Activated gamma-delta T cell (primary cell): ENCODE measurements at places on chromosomes 1 and 21.

GRCh38 chr1:210702506-210702905, 373.8 kb downstream of the HHAT start:
- no peak for DNase-seq

GRCh38 chr1:22500471-22500870, 48.8 kb downstream of the ZBTB40 start:
- no peak for DNase-seq

DNA sequence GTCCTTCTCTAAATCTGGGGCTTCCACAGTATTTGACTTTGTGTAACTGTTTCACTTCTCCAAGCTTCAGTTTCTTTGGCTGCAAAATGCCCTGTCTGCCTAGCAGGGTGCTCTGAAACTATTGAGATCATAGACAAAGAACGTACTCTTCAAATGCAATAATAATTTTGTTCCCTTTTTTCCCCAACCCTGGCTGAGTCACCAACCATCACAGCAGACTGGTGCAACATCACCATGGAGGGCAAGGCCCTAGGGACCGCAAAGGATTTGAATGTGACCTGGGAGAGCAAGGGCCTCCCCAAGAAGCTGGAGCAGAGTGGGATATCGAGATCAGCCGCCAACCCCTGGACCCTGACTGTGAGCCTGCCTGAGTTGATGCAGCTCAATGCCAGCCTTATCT, 115.0 kb downstream of the FCRL5 start:
- no peak for DNase-seq

DNA sequence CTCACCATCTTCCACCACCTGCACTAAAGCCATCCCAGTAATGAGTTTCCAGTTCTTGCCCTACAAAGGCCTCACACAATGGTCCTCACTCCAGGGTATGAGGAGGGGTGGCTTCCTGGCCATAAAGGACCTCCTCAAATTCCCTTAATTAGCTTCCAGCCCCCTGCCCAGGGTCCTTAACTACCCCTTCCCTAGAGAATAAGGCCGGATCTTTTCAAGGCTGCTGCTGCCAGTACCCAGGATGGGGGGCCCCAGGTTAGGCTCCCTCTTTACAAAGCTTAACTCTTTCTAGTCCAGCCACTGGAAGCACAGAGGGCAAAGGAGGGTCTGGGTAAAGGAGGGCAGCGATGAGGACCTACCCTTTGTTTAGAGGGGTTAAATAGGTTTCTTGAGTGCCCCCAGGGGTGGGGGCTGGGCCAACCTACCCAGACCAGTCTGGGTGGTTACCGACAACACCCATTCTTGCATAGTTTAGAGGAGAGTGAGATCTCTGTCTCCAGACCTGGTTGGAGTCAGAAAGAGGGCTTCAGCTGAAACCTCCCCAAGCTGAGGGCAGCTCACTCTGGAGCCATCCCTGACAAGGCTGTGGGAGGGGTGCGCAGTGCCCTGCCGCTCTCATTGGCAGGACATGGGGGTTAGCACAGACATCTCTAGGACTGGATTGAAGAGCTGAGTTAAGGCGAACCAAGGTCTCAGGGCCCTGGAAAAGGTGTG, 7.1 kb downstream of the BLACAT1 start:
- DNase-seq, result no peak

- DNase-seq, result no peak
Measured at GRCh38 chr1:25564777-25565574, 21.6 kb downstream of the LDLRAP1 start.

- DNase-seq, result no peak
Measured at GRCh38 chr1:199837321-199837720, 190.2 kb upstream of the NR5A2 start.

GRCh38 chr1:36349241-36349671, 25.8 kb upstream of the EVA1B start:
- no peak for DNase-seq

GRCh38 chr1:202348005-202348508, 442 bp upstream of the PPP1R12B start:
- no peak for DNase-seq

DNA sequence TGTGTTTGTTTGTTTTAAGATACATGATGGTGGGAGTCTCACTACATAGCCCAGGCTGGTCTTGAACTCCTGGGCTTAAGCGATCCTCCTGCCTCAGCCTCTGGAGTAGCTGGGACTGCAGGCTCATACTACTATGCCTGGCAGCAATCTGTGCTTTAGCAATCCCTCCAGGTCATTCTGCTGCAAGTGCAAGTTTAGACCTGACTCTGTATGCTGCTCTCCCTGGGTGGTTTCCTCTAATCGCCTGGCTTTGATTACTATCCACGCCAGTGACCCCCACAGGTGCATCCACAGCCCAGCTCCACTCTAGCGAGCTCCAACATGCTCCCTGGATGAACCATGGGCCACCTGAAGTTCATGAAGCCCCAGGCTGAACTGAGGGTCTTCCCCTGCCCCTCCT, 15.5 kb upstream of the PABPC4 start:
- DNase-seq, result no peak

DNA sequence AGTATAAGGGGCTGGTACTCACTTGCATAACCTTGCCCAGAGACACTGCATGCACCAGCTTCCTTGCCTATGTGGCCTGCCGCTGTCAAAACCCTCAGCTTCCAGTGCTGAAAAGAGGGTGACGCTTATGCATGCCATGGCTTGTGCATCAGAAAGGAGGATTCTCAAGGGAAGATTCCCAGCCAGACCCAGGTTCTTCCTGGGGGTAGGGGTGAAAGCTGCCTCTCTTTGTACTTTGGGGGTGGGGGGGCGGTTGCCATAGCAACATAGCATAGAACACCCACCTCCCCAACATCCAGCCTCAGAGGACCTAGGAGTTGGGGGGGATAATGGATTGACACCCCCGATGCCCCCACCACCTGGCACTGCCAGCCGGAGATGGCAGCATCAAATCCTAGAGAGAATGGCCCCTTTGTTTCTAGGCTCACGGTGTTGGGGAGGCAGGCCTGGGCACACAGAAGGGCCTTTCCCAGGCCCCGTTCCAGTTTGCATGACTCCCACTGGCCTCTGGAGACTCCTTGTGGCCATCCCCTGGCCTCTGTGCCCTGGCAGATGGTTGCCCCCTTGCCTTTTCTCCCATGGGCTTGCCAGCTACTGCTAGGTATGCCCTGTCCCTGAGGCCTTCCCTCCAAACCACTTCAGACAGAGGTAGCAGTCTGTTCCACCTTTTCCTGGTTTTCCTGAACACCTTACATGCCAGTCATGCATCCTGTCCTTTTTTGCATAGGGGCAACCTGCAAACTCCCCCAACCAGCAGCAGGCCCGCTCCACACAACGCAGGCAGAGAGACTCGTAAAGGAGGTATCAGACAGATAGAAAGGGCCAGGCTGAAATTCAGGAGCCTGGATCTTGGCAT, 44.6 kb downstream of the RHBG start:
- no peak for DNase-seq

GRCh38 chr1:207882692-207883091, 28.2 kb downstream of the CD34 start:
- no peak for DNase-seq

GRCh38 chr1:245317217-245317616, 162.4 kb downstream of the KIF26B start:
- DNase-seq, result no peak

DNA sequence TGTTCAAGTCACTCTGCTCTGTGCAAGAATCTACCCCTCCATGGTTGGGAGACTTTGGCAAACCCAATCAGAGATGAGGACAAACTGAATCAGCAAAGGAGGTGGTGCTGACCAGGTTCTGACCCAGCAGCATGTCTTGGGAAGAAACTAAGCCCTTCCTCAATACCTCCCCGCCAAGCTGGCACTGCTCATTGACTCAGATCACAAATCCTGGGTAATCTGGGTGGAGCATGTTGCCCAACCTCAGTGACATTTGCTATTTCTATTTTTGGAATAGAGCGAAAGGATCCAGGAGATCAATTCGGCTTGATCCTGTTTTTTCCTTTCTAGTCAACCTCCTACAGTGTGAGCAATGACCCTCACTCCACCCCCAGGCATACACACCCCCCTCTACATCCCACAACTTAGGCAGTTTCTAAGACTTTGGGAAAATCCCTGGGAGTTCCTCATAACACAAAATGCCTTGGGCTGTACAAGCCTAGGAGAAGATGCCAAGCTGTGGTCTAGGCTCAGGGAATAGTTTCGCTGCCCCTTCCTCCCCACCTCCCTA, 166.8 kb upstream of the KCNJ6 start:
- no peak for DNase-seq

DNA sequence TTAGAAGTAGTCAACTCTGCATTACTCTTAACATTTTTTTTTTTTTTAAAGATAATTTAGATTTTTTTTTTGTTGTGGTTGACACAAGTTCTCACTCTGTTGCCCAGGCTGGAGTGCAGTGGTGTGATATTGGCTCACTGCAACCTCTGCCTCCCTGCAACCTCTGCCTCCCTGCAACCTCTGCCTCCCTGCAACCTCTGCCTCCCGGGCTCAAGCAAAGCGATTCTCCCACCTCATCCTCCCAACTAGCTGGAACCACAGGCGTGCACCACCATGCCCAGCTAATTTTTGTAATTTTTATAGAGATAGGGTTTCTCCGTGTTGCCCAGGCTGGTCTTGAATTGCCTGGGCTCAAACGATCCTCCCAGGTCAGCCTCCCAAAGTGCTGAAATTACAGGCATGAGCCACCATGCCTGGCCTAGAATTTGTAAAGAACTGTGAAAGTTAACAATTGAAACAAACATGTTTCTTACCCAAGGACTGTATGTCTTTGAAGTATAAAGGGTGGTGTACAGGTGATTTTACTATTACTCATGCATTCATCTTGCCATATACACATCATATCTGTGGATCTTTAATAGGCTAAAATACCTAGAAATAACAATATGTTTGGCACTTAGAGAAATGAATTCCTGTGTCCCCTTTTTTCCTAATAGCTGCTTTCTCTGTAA, 114.7 kb downstream of the ATP5PO start:
- no peak for DNase-seq

DNA sequence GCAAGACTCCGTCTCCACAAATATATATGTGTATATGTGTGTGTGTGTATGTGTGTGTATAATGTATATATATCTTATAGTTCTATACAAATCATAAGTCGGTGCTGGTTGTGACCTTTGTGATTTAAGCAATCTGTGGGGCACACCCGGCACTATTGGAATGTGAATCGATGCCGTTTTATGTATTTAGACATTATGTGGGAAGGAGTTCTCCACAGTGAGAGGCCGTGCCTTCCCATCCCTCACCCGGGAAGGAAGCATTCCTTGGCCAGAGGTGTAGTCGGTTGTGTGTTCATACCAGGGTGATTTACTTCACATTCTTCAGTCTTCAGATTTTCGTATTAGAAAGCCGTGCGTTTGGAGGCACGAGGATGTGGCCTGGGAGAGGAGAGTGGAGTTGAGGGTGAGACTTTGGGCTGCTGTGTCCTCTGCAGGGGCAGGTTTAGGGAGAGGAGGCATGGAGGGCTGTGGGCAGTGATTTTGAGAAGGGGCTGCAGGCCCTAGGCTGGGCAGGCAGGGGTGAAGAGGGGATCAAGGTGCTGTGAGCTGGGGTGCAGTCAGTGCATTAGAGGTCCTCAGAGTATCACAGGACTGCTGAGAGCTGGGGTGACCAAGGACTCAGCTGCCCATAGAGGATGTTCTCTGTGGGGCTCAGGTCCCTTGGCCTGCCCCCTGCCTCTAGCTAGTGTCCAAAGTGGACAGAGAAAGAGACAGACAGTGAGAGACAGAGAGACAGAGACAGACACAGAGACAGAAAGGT, 57.7 kb downstream of the TRIM11 start:
- no peak for DNase-seq

DNA sequence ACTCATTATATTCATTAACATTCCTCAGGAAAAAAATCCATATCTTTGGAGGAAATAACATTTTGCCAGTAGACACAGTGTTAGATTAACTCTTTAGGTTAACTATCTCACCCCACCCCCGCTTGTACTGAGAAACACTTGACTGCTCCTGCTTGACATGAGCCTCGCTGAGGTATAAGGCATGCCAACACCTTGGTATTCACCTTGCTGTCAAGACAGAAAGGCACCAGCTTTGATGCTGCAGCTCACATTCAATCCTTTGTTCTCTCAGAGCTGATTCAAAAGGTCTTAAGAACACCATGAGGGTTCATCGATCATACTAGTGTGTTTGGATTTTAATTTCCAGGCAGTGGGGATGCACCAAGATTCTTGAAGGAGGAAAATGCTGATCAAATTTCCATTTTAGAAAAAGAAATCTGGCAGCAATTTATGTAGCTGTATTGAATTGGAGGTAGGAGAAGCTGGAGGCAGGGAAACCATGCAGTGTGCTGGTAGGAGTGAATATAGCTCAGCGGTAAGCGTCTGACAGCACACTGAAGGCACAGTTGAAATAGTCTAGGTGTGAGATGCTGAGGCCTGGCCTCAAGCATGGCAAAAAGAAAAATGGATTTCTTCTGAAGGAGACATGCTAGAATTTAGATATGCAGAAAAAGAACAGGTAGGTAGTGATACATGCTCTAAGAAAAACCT, 108.0 kb upstream of the ST6GALNAC5 start:
- DNase-seq, result no peak

- no peak for DNase-seq
Measured at GRCh38 chr1:93576346-93576745, 105.3 kb downstream of the BCAR3 start.

DNA sequence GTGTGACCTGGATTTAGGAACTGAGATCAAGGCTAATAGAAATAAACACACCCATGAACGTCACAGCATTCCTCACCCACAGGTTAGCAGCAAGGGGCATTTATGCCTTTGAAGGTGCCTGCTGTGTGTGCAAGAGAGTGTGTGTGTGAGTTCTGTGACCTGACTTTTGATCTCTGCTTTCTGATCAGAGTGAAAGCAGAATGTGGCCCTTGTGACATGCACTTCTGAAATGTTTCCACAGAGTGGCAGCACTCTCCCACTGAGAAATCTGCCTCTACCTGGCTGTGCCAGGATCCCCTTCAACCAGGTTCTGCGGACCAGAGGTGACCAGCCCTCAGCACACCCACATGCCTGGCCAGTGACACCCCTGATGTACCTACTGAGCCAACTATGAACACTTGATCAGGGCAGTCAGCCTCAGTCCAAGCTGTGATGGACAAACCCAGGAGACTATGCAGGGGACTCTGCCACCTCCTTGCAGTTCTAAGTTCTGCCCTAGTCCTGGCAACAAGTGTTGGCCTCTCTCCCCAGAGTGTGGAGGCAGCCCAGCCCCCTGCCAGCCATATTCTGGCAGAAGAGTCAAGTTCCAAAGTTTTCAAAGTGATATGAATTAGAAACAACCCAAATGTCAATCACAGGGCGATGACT, 41.0 kb downstream of the RXRG start:
- no peak for DNase-seq

- no peak for DNase-seq
Measured at GRCh38 chr1:84143796-84144565, at the start of gene PRKACB. TSS of gene PRKACB (plus strand) at chr1:84144271. CDS start at chr1:84144362, 91 bp downstream.

DNA sequence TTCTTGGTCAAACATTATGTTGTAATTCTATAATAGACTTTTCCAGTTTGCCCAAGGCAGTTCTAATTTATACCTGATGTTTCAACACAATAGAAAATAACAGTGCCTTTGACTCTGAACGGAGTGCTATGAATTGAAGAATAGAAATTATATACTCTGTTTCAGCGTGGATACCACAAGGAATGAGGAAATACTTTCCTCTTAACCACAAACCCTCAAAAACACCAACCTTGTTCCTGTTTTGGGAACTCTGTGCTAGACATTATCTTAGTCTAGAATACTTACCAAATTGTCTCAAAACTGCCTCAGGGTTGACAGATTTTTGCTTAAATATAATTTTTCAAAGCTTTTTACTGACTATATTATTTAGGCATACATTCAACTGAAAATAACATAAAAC, 1629.3 kb downstream of the MRPL39 start:
- no peak for DNase-seq
